ENCODE measurements at places on chromosomes 7 and 10.

- DNase-seq = peak; percentile 56
These were observed 111.8 kb downstream of the JAZF1 start for GRCh38 chr7:28068811-28069216.

GRCh38 chr7:54632696-54633095 is 90.5 kb downstream of the VSTM2A start:
- DNase-seq = no peak

DNA sequence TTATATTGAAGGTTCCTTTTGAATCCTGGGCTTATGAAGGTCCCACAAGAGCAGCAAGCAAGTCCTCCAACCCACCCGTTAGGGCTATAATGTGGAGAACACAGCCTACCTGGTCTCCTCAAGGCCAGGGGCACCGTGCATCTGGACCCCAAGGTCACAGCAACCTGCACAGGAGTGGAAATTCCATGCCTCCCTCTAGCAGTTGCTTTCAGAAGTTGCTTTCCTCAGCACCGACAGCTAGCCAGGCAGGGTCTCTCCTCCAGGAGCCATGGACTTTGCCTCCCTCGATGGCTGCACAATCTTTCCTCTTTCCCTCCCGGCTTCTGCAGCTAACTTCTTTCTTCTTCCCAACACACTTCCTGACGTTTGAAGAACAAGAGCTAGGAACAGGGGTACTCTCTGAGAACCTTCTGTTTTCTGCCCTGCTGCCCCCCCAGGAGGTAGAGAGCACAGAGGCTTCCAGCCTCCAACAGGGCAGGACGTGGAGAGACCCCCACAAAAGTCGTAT is 149.8 kb downstream of the PTPN20 start:
- no peak for DNase-seq

GRCh38 chr7:31595390-31595789 is 81.5 kb downstream of the ITPRID1 start:
- DNase-seq = no peak

DNA sequence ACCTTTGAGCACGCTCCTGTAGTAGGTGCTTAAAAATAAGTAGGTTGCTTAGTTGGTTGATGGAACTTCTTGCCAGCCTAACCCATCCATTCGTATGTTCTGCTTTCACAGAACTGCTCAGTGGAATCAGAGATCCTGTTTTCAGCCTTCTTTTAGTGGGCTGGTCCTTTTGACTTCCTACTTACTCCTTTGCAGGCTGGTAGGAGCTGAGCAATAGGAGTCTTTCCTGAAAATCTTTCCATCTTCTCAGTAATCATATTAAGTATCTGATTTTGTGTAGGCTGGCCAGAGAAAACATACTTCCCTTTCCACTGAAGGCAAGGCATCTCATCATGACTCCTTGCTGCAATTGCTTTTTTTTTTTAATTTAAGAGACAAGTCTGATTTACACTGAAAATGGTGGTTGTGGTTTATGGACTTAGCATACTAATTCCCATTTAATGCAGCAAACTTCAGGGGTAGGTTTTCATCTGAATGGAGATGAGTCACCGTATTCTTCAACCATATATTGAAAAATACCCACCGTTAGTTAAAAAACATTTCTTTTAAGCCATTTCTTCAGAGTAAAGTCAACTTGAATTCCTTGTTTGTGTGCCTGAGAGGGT is 208.0 kb downstream of the ZNF365 start:
- no peak for DNase-seq

DNA sequence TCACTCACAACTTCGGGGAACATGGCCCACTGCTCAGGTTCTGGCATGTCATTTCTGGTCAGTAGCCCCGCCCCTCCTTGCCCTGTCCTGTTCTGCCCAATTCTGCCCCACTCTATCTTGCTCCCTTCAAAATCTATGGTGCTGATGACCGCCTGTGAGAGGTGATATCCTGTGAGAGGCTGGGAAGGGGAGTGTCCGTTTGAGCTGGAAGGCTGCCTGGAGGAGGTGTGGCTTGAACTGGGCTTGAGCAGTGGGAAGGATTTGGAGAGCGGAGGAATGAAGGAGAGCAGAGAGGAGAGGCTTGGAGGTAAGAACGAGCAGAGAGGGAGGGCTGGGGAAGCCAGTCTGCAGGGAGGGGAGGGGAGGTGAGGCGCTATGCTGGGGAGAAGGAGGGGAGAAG is 145.3 kb downstream of the RPS24 start:
- no peak for DNase-seq

- DNase-seq = no peak
These were observed 210.3 kb upstream of the TCF7L2 start for GRCh38 chr10:112739592-112740353.

DNA sequence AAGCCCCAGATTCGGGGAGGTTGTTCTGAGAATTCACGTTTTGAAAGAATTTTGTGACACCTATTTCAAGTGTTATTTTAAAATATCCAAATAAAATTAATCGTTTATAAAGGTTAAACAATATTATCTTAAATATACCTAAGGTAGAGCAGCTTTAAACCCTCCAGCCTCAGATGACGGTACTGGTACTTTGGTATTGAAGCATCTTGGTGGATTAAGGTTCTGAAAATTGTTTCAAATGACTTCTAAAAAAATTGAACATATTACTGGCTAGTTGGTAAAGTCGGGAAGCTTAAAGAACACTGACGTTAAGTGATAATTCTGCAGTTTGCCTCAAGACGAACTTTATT is 392 bp upstream of the HUS1 start:
- DNase-seq = no peak

DNA sequence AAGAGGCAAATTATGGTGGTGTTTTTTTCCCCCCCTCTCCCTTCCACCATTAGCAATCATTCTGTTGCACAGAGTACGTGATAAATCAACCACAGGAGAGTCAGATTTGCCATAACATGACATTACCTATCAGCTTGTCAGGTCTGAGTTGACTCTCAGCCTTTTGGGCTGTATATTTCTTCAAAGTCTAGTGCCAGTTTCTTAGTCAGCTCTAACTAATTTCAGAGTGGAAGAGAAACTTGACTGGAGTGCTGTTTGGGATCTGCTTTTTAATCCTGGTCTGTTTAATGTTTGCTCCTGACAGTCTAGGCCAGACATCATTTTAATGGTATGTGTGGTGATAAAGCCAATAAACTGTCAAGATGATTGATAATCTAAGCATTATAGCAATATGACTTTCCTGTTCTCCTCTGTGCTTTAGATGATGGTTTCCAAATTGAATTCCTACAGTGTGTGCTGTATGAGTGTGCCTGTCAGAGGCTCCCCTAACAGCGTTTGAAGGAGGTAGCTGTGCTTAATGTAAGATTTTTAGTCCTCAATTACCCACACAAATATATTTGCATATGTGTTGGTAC is 76.9 kb downstream of the LRMDA start:
- no peak for DNase-seq

DNA sequence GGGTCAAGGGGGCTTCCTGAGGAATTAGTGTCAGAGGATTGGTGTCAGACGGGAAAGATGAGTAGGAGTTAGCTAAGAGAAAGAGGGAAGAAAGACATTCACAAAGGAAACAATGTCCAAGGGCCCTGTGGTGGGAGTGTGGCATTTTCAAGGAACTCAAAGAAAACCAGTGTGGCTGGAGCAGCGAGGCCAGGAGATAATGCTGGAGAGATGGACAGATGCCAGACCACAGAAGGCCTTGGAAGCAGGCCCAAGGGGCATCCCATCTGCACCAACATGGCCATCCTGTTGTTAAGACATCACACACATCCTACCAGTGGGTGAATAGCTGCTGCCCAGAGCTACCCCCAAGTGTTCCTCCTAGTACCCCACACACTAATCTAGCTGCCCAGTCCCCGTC is 36.1 kb upstream of the CUL1 start:
- DNase-seq = no peak

GRCh38 chr7:45384499-45384898 is 189.7 kb upstream of the ADCY1 start:
- no peak for DNase-seq

Data from DMS153 (cell line).